ENCODE measurements at places on chromosomes 5 and 9.

GRCh38 chr5:79105868-79106267, 5.7 kb upstream of the BHMT start:
- no peak for DNase-seq

- DNase-seq: no peak
Measured at GRCh38 chr5:98767581-98767980, 5.9 kb upstream of the RGMB start.

DNA sequence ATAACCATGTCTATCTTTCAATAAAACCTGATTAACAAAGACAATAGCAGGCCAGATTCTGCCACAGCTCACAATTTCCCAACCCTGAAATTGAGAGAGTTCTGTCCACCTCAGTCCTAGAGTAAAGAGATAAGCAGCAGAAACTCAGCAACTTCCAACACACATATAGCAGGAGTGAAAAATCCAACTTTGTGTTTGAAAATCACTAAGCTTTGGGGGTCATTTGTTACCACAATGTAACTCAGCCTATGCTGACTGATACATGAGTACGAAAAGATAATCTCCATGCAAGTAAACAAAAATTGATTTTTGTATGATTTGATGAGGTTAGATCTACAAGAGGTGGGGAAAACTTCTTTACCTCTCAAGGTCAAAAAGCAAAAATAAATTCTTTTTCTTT, 231.0 kb upstream of the DAPK1 start:
- DNase-seq: no peak

DNA sequence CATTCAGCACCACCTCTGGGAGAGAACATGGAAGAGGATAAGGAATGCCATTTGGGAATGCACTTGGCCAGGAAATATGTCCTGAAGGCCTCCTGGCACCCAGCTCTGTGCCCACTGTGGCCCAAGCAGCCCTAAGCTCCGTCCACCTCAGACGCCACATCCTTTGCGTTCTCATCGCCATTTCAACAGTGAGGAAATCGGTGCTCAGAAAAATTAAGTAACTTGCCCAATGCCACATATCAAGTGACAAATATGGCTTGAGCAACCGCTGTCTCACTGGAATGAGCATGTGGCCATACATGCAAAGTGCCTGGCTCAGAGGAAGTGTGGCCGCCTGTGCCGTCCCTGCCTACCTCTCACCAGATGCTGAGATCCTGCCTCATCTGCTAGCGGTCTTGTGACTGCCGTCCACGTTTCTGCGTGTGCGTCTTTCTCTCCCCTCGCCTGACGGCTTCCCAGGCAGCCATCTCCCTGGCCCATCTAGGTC, 984 bp upstream of the DOK3 start:
- DNase-seq: no peak

DNA sequence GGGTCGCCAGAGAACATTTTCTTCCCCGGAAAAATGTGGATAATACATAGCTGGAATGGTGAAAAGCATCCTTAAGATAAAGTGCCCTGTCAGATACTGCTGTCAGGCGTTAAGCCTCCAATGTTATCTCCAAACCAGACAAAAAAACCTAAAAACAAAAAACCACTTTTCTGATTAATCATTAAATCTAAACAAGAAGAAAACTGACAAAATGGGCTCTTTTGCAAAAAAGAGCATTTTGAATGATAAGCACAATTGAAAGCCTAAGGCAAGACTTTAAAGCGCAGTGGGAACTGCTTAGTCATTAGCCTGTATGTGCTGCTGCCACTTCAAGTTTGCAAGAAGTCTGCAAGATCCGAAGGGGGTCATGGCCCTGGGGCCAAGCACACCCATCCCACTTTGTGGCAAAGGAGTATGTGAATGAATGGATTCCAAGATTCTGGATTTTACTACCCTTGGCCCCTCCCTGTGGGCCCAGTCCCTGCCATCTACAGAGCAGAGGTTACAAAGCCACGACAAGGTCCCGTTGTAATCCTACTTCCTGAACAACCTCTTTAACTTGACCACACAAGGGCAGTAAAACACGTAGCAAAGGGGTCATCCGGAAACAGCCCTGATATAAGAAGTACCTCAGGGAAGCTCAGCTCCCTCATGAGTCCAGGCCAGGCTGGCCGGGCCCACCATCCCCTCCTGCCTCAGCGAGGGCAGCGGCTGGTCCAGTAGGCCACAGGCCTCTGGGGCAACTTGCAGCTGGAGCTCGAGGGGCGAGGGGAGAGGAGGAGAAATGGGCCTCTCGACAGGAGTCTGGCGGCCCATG, 29.7 kb downstream of the SHB start:
- DNase-seq: no peak

DNA sequence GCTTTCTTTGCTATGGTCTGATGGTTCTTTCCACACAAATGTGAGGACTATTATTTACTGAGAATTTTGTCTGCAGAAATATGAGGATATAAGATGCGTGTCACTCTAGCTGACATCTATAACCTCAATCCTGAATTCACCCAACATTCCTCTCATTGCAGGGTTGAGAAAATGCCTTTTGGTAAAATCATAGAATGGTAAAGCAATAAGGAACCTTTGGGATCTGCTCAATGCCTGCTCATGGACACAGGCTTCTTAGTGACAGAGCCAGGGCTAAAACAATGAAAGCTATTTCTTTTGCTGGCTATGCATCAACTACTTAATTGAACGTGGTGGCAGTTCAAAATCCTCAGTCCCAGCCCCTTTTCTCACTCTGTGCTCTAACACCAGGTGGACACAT, 199.6 kb downstream of the GAS1 start:
- DNase-seq: no peak

DNA sequence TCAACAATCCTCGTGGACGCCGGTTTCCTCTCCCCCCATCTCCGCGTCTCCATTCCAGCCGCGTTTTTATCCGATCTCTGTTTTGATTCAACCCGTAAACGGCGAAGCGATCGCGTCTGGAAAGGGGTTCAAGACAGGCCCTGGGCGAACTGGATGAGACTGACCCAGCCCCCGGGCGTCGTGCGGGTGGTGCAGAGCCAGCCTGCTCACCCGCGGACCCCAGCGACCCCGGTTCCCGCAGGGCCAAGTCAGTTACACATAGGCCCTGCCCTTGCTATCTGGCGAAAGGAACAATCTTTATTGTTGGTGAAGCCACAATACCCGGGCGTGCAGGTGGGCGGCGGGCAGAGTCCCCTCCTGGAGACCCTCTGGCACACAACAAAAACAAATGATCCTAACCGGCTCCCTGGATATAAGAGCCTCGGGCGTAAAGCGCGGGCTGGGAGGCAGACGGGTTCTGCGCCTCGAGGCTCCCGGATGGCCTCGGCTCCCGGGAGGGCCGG, 1.8 kb downstream of the TLX3 start:
- DNase-seq: no peak

DNA sequence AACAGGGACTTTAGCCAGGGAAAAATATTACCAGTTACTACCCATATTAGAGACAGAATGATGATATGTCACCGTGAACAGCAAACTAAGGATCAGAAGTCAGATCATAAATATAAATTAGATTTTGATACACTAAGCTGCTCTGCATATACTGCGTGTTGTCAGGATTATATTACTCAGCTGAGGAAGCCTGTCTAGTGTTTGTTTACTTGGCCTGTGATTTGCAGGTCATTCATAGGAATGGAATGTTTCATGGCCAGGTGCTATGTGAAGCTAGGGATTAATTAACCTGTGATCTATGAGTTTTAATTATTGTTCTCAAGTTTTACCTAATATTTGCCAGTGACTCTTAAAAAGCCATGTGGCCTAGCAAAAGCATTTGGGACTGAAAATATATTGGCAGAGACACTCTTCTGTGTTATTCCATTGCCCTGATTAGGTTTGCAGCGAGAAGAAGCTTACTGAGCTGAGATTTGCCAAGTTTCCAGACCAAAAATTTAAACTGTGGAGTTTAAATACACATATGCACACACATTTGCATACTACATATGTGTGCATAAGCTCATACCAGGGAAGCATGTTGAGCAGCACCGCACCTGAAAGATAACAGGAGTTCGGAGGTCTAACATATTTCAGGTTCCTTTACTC, 496.3 kb upstream of the GRIA1 start:
- no peak for DNase-seq

DNA sequence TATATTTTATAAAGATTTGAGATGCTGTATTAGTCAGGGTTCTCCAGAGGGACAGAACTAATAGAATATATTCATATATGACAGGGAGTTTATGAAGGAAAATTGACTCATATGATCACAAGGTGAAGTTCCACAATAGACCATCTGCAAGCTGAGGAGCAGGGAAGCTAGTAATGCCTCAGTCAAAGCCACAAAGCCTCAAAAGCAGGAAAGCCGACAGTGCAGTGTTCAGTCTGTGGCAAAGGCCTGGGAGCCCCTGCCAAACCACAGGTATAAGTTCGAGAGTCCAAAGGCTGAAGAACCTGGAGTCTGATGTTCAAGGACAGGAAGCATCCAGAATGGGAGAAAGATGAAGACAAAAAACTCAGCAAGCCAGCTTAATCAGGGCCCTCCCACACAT, 382.2 kb downstream of the LRRC70 start:
- no peak for DNase-seq

DNA sequence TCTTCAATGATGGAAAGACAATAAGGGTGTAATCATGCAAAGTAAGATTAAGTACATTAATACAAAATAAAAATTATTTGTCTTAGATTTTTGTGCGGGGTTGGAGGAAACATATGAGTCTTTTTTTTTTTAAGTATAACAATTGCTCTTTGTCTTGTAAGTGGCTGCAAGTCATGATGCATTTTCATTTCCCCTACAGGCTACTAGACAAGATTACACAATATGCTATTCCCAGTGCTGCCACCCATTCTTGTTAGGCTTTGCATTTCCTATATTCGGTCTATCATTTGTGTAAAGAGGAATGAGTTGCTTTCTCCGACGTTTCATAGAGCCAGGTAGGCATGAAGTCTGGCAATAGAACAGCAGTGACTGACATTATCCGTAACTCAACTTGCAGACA, 294.2 kb upstream of the CYLC2 start:
- no peak for DNase-seq

GRCh38 chr9:81600631-81601030, 88.7 kb downstream of the TLE1 start:
- DNase-seq: no peak

GRCh38 chr9:126058591-126058990, 268.0 kb upstream of the MVB12B start:
- no peak for DNase-seq

DNA sequence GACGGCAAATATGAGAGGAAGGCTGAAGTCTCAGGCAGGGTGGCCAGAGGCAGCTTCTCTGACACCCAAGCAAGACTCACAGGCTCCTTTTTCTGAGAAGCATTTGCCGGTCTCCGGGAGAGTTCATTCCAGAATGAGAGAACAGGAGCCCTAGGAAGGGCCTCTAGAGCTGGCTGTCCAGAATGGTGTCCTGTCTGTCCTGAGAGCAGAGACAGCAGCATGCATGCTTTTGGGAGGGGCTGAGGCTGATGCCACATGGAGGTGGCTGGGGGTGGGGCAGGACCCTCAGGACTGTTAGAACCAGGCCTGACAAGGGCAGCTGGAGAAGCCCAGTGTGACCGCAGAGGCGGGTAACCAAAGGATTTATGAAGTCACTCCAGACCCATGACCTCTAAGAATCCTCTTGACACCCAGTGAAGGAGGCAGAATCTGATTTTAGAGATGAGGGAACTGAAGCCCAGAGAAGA, 60.0 kb downstream of the SHB start:
- no peak for DNase-seq

GRCh38 chr5:37789991-37790390, 49.9 kb downstream of the GDNF start:
- DNase-seq: no peak

DNA sequence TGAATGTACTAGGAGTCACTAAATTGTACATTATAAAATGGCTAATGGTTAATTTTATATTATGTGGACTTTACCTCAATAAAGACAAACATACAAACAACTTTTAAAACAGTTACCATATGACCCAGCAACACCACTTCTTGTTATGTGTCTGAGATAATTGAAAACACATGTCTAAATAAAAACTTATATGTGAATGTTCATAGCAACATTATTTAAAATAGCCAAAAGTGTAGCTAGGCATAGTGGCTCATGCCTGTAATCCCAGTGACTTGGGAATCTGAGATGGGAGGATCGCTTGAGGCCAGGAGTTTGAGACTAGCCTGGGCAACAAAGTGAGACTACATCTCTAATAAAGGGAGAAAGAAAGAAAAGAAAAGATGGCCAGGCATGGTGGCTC, 22.9 kb downstream of the SLC35A4 start:
- no peak for DNase-seq

DNA sequence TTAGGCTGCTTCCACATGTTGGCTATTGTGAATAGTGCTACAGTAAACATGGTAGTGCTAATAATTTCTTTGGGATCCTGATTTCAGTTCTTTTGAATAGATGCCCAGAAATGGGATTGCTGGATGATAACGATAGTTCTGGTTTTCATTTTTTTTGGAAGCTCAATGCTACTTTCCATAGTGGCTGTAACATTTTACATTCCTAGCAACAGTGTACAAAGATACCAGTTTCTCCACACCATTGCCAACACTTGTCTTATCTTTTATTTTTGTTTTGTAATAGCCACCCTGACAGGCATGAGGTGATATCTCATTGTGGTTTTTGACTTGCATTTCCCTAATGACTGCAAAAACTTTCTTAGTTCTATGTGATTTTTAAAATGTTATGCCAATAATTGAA, 68.8 kb upstream of the LRRC70 start:
- no peak for DNase-seq

- DNase-seq: no peak
Measured at GRCh38 chr5:53928641-53929040, 368.2 kb downstream of the NDUFS4 start.

DNA sequence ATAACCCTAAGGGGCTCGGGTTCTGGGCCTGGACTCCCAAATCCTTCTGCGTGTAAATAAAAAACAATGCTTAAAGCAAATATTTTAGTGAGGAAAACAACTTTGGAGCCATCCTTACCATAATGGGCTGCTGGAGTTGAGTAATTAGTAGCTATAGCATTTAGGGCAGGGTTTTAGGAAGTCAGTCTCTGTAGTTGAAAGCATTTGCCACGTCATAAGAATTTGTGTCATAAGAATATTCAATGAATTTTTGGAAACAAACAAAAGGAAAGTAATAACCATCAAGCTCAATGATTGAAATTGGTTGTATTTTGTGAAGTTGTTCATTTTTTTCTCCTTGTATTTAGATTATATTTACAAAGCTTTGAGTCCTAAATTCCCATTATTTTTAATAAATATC, 114.8 kb upstream of the ELL2 start:
- DNase-seq: no peak

Measured in glomerular endothelial cell (primary cell).